Right renal cortex interstitium (tissue), 3 donors: ENCODE measurements at places on chromosomes 6 and 20. TPM values are rescaled to one million over a fixed set of nuclear protein-coding genes. Genes with fewer than 3 reads are reported as not detected.

- DNase-seq, result no peak
Observed at GRCh38 chr6:41877051-41877680, 18.0 kb downstream of the USP49 start.

- DNase-seq, result no peak
Observed at GRCh38 chr20:23138682-23139081, 52.6 kb upstream of the CD93 start.

- DNase-seq, result no peak
Observed at GRCh38 chr6:157193443-157193996, 129.8 kb downstream of the TMEM242 start.

DNA sequence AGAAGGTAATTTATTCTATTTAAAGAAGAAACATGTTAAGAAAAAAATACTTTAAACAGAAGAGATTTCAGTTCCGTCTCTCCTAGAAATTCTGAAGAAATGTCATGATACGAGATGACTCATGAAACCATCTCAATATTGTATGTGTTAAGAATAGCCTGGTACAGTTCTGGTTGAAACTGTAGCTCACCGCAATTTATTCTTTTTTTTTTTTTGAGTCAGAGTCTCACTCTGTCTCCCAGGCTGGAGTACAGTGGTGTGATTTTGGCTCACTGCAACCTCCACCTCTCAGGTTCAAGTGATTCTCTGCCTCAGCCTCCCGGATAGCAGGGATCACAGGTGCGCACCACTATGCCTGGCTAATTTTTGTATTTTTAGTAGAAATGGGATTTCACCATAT, 103.3 kb downstream of the ARHGAP18 start:
- DNase-seq, result no peak

DNA sequence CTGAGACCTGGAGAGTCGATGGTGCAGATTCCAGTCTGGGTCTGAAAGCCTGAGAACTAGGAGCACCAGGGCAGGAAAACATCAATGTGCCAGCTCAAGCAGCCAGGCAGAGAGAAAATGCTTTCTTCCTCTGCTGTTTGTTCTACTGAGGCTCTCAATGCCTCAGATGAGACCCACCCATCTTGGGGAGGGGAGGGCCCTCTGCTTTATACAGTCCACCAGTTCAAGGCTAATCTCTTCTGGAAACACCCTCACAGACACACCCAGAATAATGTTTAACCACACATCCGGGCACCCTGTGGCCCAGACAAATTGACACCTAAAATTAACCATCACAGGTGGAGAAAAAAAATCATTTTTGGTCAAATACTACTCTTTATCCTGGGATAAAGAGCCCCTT, 89.3 kb upstream of the SLC22A23 start:
- DNase-seq, result no peak

GRCh38 chr6:128241216-128241615, 279.2 kb downstream of the PTPRK start:
- no peak for DNase-seq

ARG1 gene
- polyA plus RNA-seq, result 0.65 TPM

DNA sequence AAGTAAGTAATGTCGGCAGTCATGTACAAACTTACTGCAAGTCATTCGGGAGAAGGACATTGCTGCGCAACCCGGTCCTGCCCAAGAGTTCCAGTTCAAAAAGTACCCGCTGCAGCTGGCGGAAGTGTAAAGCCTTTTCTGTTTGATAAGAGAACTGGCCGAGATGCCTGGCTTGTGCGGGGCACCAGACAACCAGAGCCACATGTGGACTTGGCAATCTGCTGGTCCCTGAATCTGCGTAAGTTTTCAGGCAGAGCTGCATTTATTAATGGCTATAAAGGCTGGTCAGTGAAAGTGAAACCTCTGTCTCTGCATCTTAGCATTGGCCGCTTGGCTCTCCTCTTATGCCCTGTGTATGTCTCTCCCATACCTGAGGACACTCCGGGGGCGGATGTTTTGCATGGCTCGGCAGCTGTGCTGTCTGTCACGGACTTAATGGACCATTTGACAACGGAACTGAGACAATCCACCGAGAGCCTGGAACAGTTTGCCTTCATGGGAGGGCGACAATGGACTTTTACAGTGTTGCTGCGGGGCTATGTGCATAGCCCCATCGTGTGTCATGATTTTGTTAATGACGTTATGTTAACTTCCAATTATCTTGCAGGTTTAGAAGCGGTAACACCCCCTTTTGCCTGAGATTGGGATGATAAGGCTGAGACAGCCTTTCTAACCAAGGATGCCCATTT, 19.8 kb upstream of the RGS17 start:
- DNase-seq, result peak; percentile 86

GRCh38 chr20:325889-326644, 715 bp downstream of the SOX12 start:
- peak; percentile 44 for DNase-seq

- DNase-seq, result no peak
Observed at GRCh38 chr6:152605342-152605741, 31.8 kb downstream of the SYNE1 start.

DNA sequence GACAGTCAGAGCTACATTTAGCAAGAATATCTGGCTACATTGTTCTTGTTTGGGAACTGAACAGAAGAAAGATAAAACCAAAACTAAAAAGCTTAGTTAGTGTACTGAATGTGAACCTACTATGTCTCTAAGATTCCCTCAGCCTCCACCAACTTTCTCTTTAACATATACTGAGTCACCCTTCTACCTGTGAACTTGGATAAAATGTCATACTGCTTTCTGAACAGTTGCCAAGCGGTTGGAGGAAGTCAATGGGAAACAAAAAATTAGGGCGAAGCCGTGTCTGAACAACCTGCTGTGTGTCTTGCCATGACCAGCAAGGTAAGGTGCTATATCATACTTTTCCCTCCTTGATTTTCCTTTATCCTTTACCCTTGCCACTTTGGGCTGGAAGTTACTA, 243.5 kb downstream of the BTBD9 start:
- DNase-seq, result no peak

DNA sequence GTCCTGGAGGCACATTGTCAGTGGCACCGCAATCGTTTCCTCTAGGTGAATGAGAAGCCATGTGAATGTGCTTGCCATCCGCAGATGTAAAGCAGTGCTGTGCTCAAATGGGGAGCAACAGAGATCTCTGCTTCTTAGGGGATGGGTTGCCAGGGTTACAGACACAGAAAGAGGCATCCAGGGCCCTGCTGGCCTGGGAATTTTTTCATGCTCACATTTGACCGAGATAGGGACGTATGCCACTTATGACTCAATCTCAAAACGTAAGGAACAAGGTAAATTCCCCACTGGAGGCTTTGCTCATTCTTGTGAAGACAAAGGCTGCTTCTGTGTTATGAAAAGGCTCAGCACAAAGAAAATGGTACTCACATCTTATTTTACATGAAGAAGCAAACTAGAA, 11.0 kb downstream of the C6orf118 start:
- DNase-seq, result no peak

CPNE5 gene
- 10.1 TPM for polyA plus RNA-seq

- DNase-seq, result no peak
Observed at GRCh38 chr6:150622476-150622875, 22.8 kb downstream of the PLEKHG1 start.

DNA sequence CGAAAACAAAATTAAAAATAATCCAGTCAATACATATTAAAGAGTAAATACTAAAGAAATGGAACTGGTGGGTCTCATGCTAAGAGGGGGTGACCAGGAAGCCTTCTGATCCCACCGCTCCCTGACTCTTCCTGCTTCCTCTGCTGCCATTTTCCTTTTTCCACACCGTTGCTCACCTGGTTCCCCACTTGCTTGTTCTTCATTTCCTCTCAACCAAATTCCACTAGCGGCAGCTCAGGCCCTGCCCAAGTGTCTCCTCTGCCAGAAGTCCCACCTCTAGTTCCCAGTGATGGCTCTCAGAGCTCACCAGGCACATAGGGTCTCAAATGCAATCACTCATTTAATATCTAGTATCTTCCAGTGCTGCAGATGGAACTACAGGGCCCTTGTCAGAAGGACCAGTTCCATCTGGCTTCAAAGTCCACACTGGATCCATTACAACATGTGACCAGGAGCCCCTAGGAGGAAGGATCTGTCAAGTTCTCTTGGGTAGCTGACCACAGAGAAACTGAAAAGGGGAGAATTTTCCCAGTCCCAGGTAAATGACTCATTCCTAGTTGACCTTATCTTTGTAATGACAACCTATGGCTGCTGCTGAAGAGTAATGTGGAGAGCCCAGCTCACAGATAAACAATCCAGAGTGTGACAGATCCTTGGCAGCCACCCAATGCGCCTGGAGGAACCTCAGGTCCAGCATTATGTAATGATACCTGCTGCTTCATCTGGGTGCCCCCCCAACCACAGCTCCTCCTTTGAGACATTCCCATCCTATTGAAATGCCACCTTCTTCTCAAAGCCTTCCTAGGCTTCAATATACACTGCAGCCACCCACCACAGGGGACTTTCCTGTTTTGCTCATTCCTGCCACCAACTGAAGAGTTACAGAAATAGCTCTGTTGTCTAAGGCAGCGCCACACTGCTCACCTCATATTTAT, 38.2 kb downstream of the ELMO2 start:
- no peak for DNase-seq

DNA sequence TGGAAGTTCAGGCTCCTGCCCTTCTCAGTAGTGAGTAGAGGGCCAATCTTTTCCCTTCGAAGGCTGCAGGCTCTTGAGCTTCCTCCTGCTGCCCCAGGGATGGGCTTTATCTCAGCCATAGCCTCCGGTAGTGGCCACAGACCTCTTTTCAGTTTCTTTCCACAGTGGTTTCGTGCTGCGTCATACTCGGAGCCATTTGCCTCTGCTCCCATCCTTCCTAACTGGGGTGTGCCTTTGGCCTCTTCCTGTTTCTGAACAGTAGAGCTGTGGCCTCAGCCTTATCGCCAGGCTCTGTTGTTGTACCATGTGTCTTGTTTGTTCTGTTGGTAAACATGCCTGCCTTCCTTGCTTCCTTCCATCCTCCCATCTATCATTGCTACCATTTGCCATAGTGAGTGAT, 54.1 kb downstream of the TULP4 start:
- DNase-seq, result no peak

DNA sequence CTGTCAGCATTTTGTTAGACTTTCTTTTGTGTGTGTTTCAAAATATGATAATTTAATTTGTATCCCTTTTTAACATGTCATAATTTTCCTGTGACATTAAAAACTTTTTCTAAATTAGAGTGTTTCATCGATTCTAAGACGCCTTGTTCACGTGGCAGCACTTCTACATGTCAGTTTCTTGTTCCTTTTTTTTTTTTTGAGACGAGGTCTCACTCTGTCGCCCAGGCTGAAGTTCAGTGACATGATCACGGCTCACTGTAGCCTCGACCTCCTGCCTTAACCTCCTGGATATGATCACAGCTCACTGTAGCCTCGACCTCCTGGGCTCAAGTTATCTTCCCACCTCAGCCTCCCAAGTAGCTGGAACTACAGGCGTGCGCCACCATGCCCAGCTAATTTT, 27.6 kb upstream of the ADRM1 start:
- DNase-seq, result no peak

DNA sequence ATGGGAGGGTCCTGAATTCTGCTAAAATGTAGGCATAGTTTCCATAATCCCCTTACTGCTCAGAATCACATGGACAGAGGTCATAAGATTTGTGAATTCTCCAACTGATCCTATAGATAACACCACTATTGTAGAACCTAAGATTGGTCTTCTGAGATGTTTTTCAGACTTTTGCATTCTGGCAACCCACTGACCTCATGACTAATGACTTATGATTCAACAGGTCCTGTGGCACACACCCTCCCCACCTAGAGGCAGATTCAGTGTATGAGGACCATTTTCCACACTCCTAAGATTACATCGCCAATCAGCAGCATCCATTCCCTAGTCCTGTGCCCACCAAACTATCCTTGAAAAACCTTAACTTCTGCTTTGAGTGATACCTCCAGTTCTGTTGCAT, 207.2 kb downstream of the BTBD9 start:
- DNase-seq, result no peak

- no peak for DNase-seq
Observed at GRCh38 chr6:6556738-6557503, 31.6 kb upstream of the LY86 start.

DNA sequence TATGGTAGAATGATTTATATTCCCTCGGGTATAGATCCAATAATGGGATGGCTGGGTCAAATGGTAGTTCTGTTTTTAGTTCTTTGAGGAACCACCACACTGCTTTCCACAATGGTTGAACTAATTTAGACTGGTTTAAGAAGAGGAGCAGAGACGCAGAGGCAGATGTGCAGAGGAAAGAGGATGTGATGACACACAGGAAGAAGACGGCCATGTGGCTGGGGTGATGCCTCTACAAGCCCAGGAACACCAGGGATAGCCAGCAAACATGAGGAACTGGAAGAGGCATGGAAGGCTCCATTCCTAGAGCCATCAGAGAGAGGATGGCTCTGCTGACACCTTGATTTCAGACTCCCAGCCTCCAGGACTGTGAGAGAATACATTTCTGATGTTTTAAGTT, 218.3 kb upstream of the DTNBP1 start:
- no peak for DNase-seq

- no peak for DNase-seq
Observed at GRCh38 chr6:23823421-23823820, 302.6 kb upstream of the NRSN1 start.

MUCL3 gene
- 0.03 TPM for polyA plus RNA-seq

DNA sequence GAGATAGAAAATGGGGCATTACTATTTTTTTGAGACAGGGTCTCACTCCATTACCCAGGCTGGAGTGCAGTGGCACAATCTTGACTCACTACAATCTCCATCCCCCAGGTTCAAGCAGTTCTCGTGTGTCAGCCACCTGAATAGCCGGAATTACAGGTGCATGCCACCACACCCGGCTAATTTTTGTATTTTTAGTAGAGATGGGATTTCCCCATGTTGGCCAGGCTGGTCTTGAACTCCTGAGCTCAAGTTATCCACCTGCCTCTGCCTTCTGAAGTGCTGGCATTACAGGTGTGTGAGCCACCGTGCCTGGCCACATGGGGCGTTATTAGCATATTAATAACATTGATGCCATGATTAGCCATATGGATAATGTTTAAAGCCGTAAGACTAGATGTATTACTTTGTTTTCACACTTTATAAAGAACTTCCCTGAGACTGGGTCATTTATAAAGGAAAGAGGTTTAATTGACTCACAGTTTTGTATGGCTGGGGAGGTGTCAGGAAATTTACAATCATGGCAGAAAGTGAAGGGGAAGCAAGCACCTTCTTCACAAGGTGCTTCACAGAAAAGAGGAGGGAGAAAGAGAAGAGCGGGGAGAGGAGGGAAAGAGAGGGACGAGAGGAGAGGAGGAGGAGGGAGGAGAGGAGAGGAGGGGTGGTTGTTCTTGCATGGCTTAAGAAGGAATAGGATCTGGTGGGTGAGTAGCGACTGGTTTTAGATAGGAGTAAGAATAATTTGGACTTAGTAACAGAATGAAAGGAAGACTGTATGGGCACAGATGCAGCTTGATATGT, 51.9 kb downstream of the MYO6 start:
- DNase-seq, result no peak
